ENCODE measurements at places on chromosomes 4 and X.

GRCh38 chr4:76750716-76751115 is 147.2 kb downstream of the SOWAHB start:
- DNase-seq, result no peak

GRCh38 chr4:3601992-3602391 is 69.8 kb upstream of the LRPAP1 start:
- no peak for DNase-seq

GRCh38 chr4:174538876-174539250 is 16.6 kb upstream of the HPGD start:
- no peak for DNase-seq

GRCh38 chr4:115365185-115365584 is 251.8 kb upstream of the NDST4 start:
- DNase-seq, result no peak

DNA sequence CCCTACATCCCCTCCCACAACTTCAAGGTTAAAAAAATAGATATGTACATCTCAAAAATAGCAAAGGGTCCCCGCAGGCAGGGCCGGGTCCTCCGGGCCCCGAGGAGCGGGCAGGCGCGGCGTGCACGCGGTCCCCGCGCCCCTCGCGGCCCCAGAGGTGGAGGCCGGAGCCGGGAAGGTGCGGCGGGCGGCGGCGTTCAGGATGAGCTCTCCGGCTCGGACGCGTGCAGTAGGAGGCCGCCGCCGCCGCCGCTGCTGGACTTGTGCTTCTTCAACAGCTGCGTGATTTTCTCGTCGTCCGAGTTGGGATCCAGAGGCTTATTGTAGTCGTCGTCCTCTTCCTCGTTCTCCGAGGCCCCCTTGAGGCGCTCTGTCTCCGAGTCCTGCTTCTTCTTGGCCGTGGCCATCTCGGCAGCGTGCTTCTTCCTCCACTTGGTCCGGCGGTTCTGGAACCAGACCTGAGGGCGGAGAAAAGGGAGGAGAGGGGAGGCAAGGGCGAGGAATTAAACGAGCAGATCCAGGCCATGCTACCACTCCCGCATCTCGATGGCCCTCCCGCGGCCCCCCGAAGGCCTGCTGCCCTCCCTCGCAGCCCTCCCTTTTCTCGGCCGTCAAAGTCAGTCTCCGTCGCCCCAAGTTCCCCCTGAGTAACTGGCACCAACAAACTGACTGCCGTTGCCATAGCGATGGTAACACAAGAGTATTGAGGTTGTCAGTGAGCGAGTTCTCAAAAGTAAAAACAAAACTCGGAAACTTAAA is 5.8 kb downstream of the NKX6-1 start:
- DNase-seq, result no peak

DNA sequence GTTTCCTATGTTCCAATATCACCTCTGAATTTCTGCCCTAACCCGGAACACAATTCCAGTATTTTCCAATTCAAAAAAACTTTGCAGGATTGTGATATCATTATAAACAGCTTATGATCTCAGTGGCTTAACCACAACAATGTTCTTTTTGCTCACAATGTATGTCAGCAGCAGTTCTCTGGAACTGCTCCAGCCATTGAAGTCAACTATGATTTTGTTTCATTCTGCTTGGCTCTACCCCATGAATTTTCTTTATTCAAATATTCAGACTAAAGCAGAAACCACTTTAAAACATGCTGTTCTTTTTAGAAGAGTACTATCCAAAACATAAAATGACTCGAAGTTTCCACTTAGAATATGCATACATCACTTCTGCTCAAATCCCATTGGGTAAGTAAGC is 1611.1 kb downstream of the ARAP2 start:
- DNase-seq, result no peak

DNA sequence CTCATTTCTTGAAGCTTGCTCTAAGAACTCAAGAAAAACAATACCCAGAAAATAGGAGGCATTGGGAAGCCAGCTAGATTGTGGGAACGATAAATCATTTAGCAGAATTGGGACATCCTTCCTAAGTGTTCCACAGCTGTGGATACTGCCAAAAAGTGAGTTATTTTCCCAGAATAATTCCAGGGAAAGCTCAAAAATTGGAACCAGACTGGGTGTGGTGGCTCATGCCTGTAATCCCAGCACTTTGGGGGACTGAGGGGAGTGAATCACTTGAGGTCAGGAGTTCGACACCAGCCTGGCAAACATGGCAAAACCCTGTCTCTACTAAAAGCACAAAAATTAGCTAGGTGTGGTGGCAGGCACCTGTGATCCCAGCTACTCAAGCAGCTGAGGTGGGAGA is 68.2 kb upstream of the GK2 start:
- no peak for DNase-seq

DNA sequence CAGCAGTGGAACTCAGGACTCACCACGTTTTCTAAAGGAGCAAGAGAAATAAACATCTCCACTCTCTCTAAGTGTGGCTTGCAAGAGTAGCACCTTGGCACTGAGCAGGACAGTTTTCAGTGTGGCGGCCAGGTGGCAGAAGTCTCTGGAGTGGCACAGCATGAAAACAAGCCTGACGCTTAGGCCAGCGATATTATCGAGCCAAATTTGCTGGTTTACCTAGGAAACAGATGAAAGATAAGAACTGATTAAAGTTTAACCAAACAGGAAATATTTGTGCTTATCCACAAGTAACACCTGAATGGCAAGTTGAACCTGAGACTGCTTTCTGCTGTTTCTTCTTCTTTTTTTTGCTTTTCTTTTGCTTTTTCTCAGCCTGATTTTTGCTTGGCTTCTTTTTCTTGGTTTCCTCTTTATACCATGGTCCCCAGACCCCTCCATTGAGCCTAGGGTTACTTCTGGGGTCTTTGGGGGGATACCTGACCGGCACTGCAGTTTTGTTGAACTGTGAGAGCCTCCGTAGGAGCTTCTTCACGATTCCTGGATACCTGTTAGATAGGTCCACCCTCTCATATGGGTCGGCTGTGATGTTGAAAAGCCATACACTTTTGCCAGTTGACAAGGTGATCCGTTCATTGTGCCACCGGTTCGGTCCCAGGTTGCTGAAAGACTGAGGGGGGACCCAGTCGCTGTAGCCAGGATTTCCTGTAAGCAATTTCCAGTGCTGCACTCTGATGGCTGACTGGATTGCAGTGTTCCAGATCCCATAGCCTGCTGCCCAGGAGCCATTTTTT is 77.3 kb downstream of the ARSJ start:
- no peak for DNase-seq

- DNase-seq, result no peak
Measured at GRCh38 chr4:72864898-72865297, 204.6 kb downstream of the COX18 start.

- no peak for DNase-seq
Measured at GRCh38 chr4:149344436-149344835, 471.2 kb downstream of the IQCM start.

- DNase-seq, result no peak
Measured at GRCh38 chrX:118383120-118383519, 37.2 kb downstream of the WDR44 start.

GRCh38 chr4:156991161-156991560 is 19.6 kb upstream of the PDGFC start:
- no peak for DNase-seq

- DNase-seq, result no peak
Measured at GRCh38 chr4:8231551-8232049, 32.5 kb downstream of the SH3TC1 start.

DNA sequence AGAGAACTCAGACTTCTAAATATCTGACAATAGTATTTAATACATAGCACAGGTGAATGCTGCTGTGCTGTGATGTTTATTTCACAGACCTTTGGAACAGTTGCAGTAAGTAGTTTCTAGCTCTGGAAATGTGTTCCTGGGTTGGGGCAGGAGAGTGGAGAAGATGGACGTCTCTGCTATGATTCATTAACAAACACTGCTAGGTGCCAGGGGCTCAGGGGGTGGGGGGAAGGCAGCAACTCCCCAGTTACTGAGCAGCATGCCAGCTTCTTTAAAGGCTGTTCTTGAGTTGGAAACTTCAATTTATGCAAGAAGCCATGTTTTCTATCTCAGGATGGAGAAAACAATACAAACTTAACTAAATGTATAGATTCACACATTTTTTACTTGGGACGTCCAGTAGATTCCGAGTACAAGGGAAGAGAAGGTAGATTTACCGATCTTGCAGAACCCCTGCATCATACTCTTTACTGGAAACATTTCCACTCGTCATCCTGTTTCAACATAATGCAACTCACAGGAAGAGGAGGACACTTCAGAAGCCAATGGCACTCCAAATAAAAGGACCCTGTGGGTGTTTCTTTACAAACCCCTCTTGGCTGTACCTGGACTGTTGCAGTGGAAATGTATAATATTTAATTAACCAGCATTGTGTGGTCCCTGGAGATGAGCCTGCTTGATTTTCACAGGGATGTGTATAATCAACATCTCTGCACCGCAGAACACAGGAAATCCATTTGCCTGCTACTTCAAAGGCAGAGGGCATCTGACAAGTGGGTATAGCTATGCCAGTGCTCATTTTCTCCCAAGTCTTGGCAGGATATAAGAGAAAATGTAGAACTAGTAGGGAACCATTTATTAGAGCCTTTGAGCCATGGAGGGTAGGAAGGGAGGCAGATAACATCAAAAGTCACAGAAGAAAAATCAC is 171.4 kb downstream of the SH3KBP1 start:
- no peak for DNase-seq

GRCh38 chr4:72340803-72341431 is 228.1 kb downstream of the ADAMTS3 start:
- no peak for DNase-seq

DNA sequence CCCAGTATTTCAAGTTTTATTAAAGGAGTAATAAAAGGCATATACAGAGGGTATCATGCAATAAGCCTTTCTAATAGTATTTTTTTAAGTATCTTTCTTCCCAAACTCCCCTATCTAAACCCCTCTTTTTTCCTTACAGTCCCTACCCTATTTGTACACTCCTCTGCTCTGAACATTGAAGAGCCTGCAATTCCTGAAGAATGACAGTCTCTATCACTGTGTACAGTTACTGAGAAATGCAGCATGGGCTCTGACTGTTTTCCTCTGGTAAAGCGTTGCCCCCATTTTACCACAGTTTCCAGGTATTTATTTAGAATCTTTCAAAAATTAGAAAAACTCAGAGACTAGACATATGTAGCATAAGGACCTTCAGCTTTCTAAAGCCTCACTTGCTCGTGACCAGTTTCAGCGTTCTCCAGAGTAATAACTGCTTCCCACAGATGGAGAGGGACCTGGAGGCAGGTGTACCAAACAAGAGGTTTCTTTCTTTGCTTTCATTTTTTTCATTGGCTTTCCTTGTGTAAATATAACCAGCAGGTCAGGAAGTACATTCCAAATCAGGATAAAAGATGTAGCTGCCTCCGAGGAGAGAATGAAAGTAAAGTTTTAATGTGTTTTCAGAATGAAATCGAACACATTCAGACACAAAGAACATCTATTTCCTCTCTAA is 230.8 kb downstream of the CFAP299 start:
- DNase-seq, result no peak

DNA sequence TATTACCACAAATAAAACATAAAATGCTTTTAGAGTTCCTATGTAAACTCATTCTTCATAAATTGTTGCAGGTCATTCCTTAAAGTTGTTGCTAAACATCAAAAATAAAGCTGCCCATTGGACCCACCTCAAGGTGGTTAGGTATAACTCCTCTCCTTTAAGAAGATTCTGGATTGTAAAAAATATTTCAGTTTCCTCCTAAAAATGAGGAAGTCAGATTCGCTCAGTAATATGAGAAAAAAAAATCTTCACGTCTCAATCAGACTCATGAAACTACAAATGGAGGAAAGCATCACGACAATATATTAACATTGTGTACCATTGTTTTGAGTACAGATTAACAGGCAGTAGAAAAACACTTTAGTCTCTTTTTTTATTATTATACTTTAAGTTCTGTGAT is 105.9 kb downstream of the DDX60 start:
- no peak for DNase-seq

DNA sequence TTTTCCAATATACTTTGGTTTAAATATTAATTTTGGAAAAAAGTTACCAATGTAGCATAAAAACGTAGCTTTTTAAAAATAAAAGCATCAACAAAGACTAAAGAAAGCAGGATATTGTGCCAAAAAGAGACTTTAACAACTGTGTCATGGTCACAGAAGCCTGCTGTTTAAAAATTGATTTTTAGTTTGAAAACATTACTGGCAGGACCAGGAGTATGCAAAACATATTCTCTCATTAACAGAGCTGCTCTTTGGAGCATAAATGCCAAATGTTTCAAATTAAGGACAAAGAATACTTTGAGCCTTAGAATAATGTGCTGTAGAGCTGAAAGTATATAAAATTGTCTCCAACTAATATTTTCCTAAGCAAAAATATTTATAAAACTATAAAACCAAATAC is 279.0 kb downstream of the ARAP2 start:
- no peak for DNase-seq

DNA sequence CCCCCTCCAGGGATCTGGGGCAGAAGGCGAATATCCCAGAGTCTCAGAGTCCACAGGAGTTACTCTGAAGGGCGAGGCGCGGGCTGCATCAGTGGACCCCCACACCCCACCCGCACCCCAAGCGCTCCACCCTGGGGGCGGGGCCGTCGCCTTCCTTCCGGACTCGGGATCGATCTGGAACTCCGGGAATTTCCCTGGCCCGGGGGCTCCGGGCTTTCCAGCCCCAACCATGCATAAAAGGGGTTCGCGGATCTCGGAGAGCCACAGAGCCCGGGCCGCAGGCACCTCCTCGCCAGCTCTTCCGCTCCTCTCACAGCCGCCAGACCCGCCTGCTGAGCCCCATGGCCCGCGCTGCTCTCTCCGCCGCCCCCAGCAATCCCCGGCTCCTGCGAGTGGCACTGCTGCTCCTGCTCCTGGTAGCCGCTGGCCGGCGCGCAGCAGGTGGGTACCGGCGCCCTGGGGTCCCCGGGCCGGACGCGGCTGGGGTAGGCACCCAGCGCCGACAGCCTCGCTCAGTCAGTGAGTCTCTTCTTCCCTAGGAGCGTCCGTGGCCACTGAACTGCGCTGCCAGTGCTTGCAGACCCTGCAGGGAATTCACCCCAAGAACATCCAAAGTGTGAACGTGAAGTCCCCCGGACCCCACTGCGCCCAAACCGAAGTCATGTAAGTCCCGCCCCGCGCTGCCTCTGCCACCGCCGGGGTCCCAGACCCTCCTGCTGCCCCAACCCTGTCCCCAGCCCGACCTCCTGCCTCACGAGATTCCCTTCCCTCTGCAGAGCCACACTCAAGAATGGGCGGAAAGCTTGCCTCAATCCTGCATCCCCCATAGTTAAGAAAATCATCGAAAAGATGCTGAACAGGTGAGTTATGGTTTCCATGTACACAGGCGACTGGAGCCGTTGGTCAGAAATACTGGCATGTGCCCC is at the start of gene CXCL1:
Gene CXCL1, plus strand, starts transcription at position 264 of the 926 bp plus-strand sequence. Its CDS starts 78 bp downstream, at position 342.
- DNase-seq, result no peak

DNA sequence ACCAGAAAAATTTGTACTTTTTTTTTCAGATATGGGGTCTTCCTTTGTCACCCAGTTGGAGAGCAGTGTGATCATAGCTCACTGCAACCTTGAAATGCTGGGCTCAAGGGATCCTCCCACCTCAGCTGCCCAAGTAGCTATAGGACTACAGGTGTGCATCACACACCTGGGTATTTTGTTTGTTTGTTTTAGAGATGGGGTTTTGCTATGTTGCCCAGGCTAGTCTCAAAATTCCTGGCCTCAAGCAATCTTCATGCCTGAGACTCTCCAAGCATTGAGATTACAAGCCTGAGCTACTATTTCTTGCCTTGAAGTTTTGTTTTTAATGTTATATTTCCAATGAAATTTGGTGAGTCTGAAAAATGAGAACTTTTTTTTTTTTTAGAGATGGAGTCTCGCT is 847.8 kb downstream of the TRIML1 start:
- DNase-seq, result no peak

GRCh38 chr4:183186813-183187212 is 87.8 kb downstream of the WWC2 start:
- no peak for DNase-seq

Measured in stimulated activated CD8-positive, alpha-beta memory T cell treated with anti-CD3 and anti-CD28 coated beads, Interleukin-15, amount 100 ng/mL, for 24 hours (primary cell).